ENCODE measurements at places on chromosomes 2 and 18.

GRCh38 chr2:30757749-30758148 lies 49.5 kb downstream of the CAPN13 start:
- no peak for DNase-seq

GRCh38 chr2:216799873-216800431 lies 59.9 kb downstream of the TNP1 start:
- DNase-seq: no peak

- DNase-seq: no peak
These were observed 11.1 kb upstream of the IMPA2 start for GRCh38 chr18:11969904-11970835.

GRCh38 chr18:58792086-58792485 lies 72.6 kb upstream of the ZNF532 start:
- DNase-seq: no peak

DNA sequence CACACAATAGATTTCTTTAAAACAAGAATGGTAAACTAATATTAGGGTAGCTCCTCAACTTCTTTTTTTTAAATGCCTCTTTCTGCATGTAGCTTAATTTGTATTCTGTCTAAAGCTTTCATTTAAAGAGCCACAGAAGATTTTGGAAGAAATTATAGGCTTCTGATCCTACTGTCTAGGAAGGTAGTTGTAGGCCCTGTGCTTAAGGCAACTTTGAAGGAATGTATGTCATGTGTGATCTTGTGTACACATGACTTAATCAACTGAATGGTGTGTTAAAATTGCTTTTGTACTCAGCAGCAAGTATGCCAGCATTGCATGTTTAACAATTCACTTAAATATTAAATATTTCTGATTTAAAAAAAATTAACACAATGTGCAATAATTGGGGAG lies 51.5 kb upstream of the LYPD6 start:
- DNase-seq: no peak

GRCh38 chr2:238425979-238426567 lies 654 bp upstream of the ASB1 start:
- DNase-seq: no peak

GRCh38 chr2:186551323-186552050 lies 38.4 kb upstream of the ITGAV start:
- no peak for DNase-seq

DNA sequence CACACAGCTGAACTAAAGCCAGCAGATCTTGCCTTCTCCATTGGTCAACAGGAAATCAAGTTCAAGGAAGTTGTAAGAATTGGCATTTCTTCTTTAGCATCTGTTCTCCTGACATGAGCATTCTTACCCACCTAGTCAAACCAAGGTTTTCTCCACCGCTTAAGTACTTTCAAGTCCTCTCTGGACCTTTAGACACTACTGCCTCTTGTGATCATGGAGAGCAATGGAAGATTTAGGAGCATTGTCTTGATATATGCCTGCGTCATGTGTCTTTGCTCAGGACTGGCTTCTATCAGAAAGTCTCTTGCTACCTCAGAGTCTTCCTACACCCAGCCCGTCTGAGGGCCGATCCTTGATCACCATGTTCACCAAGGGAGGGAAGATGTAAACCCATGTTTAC lies 262.2 kb downstream of the PHLPP1 start:
- no peak for DNase-seq

DNA sequence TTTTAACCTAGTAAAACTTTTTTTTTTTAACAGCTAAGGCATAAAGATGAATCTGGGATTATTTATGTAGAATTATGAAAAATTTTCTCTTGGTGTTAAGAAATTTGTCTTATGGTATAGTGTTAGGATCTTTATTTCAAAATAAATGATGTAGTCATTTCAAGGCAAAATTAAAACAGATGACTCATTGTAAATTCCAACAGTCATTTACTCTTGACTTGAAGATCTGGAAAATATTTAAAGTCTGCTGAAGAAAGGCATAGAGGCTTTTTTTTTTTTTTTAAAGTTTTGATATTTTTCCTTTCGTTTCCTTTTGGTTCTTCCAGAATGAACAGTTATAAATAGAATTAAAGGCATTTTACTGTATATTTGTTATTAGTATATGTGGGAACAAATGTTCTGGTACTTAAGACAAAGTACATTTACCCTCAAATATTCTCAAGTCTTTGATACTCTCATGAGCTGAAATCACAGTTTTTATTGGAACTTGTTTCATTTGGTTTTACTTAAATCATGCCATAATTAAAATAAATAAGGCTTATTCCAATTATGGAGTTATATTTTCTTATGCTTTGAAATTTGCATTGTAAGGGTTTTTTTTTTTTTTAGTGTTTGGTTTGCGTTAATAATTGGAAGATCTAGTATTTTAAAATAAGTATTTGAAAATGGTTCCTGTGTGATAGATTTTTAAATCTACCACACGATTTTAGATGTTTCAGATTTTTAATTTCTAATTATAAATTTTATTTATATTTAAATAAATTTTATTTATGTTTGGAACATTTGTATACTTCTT lies 29.9 kb downstream of the GLS start:
- no peak for DNase-seq

- no peak for DNase-seq
These were observed 9.1 kb downstream of the GCC2 start for GRCh38 chr2:108458082-108458481.

GRCh38 chr2:175355246-175355645 lies 173.7 kb upstream of the ATP5MC3 start:
- DNase-seq: no peak

DNA sequence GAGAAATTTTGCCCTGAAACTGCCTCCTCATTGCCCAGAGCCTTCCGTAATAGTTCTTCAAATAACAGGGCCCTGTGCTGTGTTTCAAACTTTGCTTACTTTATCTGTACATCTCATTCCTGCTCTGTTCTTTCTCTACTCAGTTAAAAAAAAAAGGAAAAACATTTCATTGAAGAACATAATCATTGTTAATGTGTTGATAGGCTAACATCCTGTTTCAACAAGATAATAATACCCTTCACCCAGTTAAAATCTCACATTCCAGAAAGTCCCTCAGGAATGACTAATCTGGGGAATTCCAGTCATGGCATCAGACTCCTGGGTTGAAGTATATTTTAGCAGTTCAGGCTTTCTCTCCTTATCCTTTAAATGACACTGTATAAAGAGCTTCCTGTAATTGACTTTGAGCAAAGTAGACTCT lies 45.6 kb upstream of the ITGAV start:
- no peak for DNase-seq

GRCh38 chr2:36477315-36477714 lies 120.7 kb downstream of the FEZ2 start:
- DNase-seq: no peak

DNA sequence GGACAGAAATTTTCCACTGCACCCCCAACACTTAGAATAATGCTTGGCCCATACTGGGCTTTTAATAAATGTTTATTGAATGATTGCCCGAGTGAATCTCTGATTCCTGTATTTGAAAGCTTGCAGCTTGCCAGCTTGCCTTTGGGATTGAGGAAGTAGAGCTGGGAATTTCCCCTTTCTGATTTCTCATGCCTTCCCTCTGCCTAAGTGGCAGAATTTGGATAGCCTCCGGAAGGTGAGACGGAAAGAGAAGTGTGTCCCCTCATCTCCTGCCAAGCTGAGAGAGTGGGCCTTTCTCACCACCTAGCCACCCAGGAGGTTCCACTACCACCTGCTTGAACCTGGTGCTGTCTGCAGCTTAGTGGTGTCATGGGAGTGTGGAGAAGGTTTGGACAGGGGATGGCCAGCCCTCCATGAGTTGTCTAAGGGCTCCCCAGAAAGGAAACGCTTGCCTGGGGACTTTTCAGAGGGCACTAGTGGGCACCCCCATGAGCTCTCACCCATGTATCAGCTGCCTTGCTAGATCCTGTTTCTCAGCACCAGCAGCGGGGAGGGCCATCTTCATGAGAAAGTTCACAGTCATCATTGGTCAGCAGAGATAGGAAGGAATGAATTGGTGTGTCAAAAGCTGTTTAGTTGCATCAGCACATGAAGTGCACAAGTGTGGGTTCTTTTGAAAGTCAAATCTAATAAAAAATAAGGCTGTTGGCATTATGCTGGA lies 8.6 kb upstream of the NCOA1 start:
- DNase-seq: no peak

- DNase-seq: no peak
These were observed 155.9 kb upstream of the TPO start for GRCh38 chr2:1257334-1257733.

DNA sequence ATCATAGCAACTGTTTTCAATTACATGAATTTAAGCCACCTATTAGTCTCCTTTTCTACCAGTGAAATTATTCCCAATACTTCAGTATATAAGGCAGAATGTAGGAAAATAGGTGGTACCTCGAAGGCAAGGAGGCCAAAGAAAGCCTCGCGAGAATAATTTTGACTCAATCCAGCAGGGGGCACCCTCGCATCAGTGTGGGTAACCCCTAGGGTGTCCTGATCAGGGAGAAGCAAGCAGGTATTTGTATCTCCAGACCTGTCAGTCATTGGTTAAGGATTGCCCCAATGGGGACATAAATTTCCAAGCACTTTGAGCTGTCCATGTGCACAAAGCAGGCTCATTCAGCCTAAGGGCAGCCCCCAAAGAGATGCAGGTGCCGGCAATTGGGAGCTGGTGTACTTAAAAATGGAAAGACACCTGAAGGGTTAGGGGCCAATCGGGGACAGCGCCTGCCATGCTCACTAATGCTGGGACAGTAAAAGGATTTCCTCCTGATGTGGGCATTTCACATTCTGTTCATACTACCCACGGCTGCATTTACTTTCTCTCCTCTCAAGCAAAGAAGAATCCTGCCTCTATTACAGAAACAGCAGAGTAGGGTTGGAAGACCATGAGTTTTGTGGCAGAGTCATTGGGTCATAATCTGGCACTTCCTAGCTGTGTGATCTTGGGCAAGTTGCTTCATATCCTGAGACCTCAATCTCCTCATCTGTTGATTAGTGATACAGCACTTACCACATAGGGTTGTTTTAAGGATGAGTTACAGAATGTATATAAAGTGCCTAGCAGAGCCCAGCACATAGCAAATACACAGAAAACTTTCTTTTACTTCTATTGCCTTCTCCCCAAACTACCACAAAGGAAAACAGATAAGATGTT lies 136.1 kb downstream of the ICOS start:
- peak; percentile 70 for DNase-seq

- DNase-seq: no peak
These were observed 58.7 kb upstream of the SP3 start for GRCh38 chr2:174023591-174024523.

DNA sequence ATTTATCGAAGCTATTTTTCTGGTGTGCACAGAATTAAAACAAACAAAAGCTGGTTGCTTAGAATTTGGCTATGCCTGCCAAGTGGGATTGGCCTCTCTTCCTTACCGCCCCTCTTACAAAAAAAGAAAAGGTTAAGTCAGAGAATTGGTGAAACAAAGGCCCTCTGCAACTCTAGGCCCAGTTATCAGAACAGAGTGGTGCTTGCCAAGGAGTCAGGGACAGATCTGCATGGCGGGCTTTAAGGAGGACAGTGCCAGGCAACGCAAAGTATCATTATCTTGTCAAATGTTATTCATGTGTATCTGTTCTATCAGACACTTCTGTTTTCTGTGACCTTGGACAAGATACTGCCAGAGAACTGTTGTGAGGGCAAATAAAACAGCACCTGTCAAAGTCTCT lies 78.3 kb downstream of the TGIF1 start:
- DNase-seq: no peak

- DNase-seq: no peak
These were observed 37.8 kb upstream of the RTTN start for GRCh38 chr18:70243131-70243929.

GRCh38 chr2:119025013-119025412 lies 83.0 kb downstream of the MARCO start:
- DNase-seq: no peak

GRCh38 chr2:8605351-8606065 lies 76.3 kb upstream of the ID2 start:
- DNase-seq: no peak

GRCh38 chr18:8757396-8757997 lies 52.1 kb downstream of the MTCL1 start:
- no peak for DNase-seq

GRCh38 chr18:61749031-61749430 lies 143.8 kb downstream of the RNF152 start:
- DNase-seq: no peak

All from CD4-positive, alpha-beta T cell treated with Interleukin-17A for 4 hours (primary cell).